NCI-H1436 (cell line): ENCODE measurements at places on chromosomes 7 and 10.

GRCh38 chr7:5689118-5689517 is 92.3 kb downstream of the RNF216 start:
- no peak for DNase-seq

- no peak for DNase-seq
Observed at GRCh38 chr10:22344781-22345300, 455 bp upstream of the SPAG6 start.

GRCh38 chr10:18145652-18146051 is 5.4 kb downstream of the CACNB2 start:
- no peak for DNase-seq

GRCh38 chr7:111160297-111160696 is 69.4 kb downstream of the LRRN3 start:
- DNase-seq = no peak

- DNase-seq = no peak
Observed at GRCh38 chr7:137276189-137276588, 67.3 kb downstream of the PTN start.

DNA sequence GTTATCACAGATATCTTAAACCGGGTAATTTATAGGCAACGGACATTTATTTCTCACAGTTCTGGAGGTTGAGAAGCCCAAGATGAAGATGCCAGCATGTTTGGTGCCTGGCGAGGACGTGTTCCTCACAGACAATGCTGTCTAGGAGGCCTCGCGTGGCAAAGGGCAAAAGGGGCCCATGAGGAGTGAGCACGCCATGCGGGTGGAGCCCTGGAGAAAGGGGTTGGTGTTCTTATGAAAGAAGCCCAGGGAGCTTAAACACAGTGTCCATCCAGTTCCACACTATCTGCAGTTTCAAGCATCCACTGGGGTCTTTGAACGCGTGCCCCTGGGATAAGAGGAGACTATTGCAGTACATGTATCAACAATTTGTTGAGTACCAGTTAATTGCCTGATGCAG is 51.4 kb downstream of the CXCL12 start:
- no peak for DNase-seq

DNA sequence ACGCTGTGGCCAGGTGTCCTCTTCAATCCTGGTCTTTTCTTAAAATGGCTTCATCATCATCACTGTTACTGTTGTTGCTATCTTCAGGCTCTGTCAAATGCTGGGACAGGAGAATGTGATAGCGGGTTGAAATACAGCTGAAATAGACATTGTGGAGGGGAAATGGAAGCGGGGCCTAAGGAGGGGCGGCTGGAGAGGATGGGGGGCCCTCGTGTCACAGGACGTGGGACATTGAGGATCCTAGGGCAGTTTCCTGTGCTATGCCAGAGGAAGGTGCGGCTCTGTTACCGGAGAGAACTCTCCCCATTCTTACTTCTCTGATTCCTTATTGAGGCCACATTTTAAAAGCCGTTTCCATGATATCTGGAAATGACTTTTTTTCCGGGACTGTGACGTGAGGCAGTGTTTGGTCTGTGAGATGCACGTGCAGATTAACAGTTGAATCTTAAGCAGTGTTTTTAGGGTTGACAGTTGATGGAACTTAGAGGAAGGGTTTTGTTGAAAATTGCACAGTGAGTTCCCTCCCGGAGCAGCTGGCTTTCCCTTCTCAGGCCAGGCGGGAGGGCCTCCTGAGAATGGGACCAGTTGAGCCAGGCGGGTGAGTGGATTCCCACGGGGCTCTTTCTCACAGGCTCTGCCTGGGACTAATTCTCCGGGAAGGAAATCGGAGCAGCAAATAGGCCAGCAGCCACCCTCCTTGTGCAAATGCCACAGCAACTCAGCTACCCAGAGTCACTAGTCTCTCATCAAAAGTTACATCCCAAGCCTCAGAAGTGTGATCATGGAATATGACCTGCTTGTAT is 125.2 kb downstream of the TACC2 start:
- DNase-seq = no peak

DNA sequence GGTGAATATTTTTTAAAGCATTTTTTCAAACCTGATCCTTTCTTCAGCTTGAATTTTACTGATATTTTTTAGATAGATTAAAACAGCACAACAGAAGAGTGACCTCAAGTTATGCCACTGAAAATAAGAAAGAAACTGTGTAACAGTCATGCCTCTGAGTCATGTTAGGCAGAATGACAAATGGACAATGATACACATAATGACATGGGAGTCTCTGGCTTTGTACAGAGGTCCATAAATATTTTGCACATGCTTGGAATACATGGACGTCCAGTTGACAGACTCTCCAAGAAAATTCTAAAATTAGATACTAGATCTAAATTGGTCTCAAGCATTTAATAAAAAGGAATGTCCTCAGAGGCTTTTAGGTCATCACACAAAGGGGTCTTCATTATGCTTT is 21.9 kb upstream of the SEMA3A start:
- DNase-seq = no peak

GRCh38 chr10:92207061-92207460 is 83.8 kb downstream of the CPEB3 start:
- no peak for DNase-seq

- DNase-seq = no peak
Observed at GRCh38 chr7:92368741-92369140, 78.5 kb upstream of the GATAD1 start.

GRCh38 chr10:71700731-71701368 is 18.7 kb downstream of the C10orf105 start:
- DNase-seq = no peak

DNA sequence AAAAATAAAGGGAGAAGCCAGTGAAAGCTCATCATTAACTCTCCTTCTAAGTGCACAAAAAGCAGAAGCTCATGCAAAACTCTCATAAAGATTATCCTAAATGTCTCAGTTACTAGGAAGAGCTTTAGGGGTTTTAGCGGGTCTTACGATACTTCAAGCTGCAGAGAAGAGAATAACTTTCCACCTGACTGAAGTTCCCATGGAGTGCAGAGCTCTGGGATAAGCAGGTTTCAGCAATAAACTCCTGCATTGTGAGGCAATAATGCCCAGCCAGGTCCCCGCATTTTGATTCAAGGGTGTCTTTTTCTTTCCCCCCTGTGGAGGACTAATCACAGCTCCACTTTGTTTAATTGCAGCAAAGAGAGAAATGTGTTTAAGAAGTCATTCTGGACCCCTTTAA is 241.9 kb upstream of the SP8 start:
- peak; percentile 33 for DNase-seq

DNA sequence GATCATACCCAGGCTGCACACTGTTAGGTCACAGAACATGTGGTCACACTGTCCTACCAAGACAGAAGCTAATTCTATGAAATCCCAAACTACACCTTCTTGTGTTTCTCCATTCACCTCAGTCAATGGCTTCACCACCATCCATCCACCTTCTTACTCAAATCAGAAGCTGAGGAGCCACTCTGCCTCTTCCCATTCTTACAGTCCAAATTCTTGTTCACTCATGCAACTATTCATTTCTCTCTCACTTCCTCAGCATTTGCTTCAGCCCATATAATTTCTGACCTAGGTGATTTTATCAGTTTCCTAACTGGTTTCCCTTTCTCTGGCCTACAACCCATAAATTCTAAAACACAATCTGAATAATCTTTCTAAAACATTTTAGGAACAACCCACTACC is 229.2 kb downstream of the LRRN3 start:
- DNase-seq = no peak

GRCh38 chr7:119918185-119918584 is 354.8 kb upstream of the KCND2 start:
- no peak for DNase-seq

GRCh38 chr7:74026406-74026902 is 1.5 kb upstream of the ELN start:
- DNase-seq = no peak

GRCh38 chr7:86965727-86966120 is 93.7 kb downstream of the ELAPOR2 start:
- DNase-seq = no peak

DNA sequence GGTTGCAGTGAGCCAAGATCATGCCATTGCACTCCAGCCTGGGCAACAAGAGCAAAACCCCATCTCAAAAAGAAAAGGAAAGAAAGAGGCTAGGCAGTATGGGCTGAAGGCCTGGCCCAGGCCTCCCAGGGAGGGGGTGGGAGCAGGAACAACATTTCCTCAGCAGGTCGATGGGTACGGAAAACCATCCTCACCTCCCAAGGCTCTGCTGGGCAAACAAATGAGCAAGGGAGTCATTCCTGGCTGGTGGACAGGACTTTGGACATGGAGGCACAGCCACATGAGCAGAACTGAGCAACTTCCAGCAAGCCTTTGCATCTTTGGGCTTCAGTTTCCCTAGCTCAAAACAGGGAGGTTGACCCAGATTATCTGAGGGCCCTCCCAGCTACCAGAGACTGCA is 13.0 kb downstream of the OGDHL start:
- no peak for DNase-seq

DNA sequence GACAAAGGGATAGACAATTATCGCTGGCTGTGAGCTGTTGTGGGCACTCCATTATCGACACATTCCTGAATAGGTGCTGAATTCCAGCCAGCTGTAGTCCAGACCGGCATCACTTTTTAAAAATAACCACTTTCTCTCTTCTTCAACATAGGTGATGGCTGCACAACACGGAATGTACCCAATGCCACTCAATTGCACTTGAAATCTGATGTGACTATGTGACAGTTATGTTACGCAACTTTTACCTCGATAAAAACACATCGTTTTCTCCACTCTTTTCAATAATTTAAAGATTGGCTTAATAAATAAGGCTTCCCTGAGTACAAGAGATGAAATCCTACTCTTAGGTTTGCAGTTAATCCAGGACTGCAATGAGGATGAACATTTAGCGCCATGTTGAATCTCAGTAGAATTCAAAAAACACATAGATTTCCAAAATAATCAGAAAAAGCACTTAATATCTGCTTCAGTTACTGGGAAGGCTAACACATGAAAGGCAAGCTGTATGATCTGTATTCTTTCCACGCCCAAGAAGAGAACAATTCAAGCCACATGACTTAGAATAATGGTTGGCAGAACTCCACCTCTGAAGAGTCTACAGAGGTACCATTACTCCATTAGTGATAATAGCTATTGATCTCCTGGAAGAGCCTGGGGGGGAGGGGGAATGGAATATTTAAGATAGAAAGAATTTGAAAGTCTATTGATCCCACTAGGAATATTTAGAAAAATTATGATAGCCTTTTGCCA is 3.6 kb downstream of the YWHAG start:
- no peak for DNase-seq

DNA sequence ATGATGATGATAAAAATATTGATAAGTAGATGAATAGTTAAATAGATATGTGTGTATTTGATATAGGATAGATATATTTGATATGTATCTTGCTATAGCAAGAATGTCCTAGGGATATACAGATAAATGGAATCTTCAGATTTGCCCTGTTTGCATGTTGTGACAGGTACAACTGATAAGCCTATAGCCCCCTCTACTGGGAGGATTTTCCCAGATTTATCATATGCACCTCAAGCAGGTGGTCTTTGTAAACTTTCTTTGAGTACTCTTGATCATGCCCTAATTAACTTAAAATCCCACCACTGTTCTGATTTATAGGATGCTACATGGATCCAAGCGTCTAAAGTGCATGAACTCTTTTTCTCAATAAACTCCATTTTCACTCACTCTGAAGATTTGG is 1050.7 kb downstream of the SORCS3 start:
- DNase-seq = no peak

DNA sequence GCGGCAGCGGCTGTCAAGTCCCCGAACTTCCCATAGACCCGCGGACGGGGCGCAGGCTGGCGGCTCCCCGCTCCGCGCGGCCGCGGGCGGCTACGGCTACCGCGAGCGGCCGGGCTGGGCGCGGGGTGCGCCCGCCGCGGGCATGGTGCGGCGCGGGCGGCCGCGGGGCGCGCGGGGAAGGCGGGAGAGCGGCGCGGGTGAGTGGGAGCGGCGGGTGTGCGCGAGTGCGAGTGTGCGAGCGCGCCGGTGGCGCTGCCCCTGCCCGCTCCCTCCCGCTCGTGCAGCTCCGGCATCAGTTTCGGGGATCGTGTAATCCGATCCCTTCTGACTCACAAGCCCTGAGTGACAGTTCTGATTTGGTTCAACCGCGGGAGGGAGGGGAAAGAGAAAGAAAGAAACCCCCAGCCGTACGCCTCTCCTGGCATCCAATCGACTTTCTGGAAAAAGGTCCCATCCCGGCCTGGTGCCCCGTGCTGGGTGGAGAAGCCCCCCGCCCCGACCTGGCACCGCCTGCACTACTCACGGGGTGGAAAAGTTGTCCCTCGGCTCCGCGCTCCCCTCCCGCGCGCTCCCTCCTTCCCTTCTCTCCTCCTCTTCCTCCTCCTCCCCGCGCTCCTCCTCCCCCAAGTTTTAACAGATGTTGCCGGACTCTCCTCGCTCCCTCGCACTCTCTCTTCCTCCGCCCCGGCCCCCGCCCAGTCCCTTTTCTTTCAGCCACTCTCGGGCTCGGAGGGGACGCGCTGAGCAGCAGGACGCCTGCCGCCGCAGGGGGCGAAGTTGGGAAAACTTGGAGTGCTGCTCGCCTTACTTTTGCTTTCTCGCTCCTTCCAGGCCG is at the start of gene GLI3:
Gene GLI3 (minus strand): TSS at position 234 of the 835 bp plus-strand sequence. CDS start 13,956 bp downstream, outside the sequence.
- no peak for DNase-seq

- no peak for DNase-seq
Observed at GRCh38 chr10:64067859-64068258, 546.7 kb downstream of the REEP3 start.

DNA sequence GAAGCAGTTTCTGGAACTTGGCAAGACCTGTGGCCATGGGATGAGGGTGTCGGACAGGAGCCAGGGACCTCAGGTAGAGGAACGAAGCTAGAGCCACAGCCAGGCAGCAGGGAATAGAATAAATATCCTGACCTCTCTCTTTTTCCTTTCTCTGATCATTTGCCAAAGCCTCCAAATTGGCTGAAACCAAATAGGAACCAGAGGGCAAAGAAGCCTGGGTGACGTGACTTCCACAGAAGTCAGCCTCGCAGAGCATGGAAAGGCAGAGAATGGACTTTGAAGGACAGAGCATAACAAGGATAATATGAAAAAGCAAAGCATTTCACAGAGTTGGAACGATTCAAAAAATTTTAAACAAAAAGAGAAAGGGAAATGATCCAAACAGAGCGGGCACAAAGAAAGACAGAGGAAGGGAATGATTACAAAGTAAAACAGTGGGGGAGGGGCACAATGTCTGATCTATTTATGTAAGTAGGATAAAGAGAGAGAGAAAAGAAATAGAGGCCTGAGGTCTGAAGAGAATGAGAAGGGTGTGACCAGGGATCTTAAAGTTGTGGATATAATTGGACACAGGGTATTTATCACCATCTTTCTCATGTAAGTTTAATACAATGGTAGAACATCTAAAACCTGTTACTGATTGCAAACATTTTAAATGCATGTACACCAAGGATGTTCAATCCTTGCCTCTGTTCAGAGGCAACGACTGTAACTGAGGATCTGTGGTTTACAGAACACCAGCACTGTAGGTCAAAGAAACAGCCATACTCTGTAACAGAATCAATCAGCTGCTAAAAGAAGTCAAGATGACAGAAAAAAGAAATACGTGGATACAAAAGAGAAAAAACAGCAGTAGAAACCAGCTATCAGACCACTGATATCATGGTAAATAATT is 4.5 kb upstream of the ZEB1 start:
- DNase-seq = no peak

DNA sequence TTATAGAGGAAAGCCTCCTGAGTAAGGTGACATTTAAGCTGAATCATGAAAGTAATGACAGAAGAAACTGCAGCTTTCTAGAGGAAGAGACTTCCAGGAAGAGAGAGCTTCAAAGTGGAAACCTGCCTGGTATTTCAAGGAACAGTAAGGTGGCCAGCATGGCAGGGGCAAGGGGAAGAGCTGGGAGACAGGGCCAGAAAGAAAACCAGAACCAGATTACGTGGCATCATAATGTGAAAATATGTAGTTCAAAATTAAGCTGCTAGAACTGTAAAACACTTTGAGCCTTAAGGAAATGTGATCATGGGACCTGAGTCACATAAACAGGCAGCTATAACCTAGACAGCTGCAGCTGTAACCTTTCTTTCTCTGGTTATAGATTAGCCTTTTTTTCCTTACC is 238.0 kb upstream of the FOXK1 start:
- DNase-seq = no peak
